ENCODE measurements at places on chromosomes 7 and 10.

DNA sequence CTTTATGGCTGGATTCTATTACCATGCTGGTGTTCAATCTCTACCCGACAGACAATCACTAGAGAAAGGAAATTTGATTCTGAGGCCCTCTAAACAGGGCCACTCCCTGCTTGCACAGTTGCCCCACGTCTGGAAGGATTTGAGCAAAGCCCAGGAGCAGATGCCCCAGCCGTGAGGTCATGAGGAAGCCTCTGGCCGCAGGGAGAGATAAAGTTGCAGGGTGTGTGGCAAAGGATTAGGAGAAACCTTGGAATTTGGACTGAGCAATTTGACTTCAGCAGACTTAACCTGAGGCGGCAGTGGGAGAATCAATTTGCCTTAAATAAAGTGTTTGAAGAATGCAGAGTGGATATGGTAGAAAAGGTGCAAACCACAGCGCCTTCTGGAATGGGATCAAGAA is 40.2 kb upstream of the KLF6 start:
- DNase-seq, result no peak

- DNase-seq, result no peak
Observed at GRCh38 chr7:133345690-133346421, 93.0 kb downstream of the EXOC4 start.

GRCh38 chr10:31622978-31623377 is 304.0 kb downstream of the ZEB1 start:
- DNase-seq, result no peak

DNA sequence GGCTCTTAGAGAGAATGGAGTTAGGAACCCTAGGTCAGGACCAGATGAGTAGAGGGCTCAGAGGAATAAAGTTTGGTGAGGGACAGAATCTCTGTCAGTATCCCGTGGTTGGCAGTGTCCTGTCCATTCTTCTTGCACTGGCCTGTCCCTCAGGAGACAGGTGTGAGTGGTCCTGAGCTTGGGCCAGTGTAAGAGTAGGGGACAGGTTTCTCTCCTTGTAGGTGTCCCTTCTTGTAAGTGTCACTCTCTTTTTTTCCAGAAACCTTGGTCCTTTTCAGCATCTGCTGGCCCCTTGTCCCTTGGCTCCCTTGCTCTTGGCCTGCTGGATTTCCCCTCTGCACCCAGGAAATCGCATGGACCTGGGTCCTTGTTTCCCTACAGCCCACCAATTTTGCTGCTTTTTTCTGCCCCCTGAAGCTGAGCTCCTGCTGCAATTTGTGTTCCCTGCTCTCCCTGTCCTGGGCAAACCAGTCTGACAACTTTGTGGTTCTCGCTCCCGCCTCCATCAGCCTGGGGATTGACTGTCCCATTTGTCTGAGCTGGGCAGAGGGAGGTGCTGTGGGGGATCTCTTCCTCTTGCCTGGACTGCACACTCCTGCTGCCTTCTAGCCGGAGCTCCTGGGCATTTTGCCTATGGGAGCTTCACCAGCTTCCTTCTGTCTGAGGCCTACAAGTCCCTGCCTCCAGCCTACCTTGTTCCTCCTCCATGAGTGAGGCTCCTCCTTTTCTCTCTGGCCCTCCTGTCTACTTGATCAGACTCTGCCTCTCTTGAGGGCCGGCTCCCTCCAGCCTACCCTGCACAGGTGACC is 6.5 kb downstream of the TSPAN14 start:
- DNase-seq, result peak; percentile 64

DNA sequence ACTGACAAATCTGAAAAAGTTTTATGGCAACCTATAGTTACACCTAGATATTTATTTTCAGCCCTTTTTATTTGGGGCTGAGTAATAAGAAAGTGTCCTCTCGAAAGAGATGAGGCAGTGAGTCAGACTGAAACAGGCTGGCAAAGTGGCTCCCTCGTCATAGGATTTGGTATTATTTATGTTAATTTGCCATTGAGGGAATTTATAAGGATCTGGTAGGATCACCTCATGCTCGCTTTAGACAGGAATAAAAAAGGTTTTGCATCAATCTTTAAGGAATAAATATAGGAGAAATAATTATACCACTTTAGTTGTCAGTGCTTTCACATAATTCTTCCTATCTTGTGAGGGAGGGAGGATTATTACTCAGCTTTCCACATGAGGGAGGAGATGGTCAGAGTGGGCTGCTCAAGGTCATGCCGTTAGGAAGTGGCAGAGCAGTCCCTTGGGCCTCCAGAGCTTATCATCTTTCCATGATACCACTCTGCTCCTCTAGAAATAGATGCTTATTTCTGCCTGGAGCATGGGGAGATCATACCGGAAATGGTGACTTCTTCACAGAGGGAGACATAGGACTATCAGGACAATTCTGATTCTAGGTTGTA is 356.8 kb downstream of the GPR158 start:
- no peak for DNase-seq

DNA sequence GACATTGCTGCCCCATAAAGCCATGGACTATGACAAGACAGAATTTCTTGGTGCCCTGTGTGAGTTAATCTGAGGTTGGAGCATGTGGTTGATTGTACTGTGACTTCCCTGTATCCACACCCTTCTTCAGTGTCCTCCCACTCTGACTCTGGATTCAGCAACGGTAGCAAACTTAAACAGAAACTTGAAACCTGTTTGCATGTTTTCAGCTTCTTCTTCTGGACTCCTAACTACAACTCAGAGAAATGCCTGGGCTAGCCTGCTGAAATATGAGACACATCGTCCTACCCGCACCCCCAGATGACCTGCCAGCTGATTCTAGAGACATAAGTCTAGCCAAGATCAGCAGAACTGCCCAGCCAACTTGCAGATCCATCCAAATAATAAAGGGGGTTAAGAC is 78.4 kb downstream of the IPMK start:
- no peak for DNase-seq

DNA sequence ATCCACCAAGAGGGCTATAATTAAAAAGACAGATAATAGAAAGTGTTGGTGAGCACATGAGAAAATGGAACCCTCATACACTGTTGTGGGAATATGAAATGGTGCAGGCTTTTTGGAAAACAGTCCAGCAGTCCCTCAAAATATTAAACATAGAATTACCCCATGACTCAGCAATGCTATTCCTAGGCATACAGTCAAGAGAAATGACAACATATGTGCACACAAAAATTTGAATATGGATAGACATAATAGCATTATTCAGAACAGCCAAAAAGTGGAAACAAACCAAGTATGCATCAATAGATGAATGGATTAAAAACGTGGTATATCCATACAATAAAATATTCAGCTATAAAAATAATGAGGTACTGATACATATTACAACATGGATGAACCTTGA is 64.5 kb upstream of the GDF10 start:
- DNase-seq, result no peak

GRCh38 chr10:44934416-44935200 is 23.5 kb downstream of the TMEM72 start:
- DNase-seq, result no peak

GRCh38 chr10:113555751-113556150 is 2.9 kb downstream of the HABP2 start:
- no peak for DNase-seq

DNA sequence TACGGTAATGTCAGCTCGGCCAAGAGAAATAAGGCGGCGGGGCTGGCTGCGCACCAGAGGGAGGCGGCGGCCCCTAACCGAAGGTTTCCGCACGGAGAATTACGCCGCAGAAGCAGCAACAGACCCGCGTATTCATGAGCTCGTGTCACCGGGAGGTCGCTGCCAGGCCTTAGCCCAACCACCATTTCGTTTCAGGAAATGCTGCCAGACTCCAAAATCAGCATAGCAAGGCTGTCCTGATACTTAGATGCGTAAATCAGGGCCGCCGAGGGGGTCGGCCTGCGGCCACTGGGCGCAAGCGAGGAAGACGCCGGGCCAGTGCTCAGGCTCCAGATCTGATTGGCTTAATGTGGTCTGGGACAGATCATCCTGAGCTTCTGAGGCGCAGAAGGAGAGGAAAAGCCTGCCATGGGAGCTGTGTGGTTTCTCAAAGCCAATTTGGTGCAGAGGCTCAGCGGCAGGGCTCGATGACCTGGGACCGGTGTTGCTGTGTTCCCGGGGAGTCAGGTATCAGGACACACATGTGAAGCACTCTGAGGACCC is 247.9 kb downstream of the BAMBI start:
- DNase-seq, result no peak

DNA sequence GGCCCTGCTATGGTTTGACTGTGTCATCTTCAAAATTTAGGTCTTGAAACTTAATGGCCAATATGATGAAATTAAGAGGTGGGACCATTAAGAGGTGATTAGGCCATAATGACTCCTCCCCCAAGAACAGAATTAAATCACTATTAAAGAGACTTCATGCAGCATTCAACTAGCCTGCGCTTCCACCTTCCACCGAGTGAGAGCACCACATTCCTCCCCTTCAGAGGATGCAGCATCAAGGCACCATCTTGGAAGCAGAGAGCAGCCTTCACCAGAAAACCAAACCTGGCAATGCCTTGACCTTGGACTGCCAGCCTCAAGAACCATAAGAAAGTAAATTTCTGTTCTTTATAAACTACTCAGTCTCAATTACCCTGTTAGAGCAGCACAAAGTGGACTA is 371.1 kb upstream of the NFE2L3 start:
- DNase-seq, result no peak

- DNase-seq, result no peak
Observed at GRCh38 chr7:147412109-147412508, 1178.5 kb upstream of the C7orf33 start.

DNA sequence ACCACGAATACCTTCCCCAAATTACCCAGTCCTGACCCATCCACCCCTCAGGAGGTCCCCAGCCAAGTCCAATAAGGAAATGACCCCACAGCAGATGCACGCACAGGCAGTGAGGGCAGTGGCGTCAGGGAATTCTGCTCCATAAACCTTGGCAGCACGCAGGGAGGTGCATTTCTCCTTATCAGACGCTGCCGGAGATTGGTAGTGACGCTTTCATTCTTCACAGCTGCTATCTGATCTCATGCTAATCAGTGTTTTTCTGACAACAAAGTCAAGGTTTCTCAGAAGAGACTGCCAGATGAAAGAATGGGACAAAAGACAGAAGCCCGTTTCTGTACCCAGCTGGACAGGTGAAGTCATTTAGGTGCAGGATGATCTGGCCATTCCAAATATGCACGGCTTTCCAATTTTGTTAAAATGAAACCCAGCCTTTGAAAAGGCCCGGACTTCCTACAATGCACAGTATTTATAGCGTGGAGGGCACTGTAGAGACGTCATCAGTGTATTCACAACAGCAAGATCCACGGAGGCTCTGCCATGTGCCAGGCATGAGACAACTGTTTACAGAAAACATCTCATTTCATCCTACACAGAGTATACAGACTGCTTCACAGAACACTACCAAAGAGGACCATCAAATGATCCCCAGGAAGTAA is 35.3 kb downstream of the DIP2C start:
- no peak for DNase-seq

GRCh38 chr10:43042503-43043341 is 34.1 kb upstream of the RET start:
- DNase-seq, result peak; percentile 40

DNA sequence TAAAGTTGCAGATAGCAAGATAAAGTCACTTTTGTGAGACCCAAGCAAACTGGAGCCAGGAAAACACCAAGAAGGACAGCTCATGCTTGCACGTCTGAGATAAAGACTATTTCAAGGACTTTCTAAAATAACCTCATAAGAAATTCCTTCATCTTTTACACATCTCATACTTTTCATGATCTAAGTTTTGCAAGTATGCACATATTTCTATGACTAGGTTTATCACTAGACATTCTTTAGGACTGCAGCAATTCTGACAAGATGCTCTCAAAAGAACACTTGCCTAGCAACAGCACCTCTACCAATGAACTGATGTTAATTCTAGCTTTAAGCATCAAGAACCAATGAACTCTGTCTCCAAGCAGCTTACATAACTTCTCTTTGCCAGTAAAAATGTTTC is 457.6 kb downstream of the SEMA3D start:
- DNase-seq, result no peak

- no peak for DNase-seq
Observed at GRCh38 chr10:117519879-117520278, 22.7 kb upstream of the EMX2 start.

- DNase-seq, result peak; percentile 29
Observed at GRCh38 chr10:133100706-133101415, 13.1 kb downstream of the ADGRA1 start.

- peak; percentile 91 for DNase-seq
Observed at GRCh38 chr10:95374597-95375209, 83.9 kb upstream of the PDLIM1 start.

DNA sequence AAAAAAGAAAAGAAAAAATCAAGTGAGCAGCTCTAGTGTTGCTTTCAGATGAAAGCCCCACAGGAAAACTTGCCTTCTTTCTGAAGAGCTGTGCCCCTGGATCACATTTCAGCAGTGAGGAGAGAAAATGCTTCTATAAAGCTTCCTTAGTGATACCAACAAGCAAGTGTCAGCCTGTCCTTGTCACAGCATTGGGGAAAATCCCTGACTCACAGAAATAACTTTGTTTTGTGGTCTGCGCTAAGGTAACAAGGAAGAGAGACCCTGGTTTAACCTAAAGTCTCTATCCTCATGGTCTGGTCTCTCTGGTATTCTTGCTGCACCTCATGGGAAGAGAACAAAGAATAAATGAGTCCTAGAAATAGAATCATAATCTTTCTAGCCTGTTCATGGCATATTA is 885.2 kb upstream of the SORCS1 start:
- no peak for DNase-seq

GRCh38 chr10:63605197-63605967 is 84.2 kb downstream of the REEP3 start:
- no peak for DNase-seq

GRCh38 chr10:132134241-132135052 is 52.3 kb upstream of the DPYSL4 start:
- DNase-seq, result no peak

GRCh38 chr10:125783957-125784356 is 8.3 kb upstream of the MMP21 start:
- no peak for DNase-seq

- no peak for DNase-seq
Observed at GRCh38 chr7:38122501-38122900, 55.5 kb upstream of the STARD3NL start.

DNA sequence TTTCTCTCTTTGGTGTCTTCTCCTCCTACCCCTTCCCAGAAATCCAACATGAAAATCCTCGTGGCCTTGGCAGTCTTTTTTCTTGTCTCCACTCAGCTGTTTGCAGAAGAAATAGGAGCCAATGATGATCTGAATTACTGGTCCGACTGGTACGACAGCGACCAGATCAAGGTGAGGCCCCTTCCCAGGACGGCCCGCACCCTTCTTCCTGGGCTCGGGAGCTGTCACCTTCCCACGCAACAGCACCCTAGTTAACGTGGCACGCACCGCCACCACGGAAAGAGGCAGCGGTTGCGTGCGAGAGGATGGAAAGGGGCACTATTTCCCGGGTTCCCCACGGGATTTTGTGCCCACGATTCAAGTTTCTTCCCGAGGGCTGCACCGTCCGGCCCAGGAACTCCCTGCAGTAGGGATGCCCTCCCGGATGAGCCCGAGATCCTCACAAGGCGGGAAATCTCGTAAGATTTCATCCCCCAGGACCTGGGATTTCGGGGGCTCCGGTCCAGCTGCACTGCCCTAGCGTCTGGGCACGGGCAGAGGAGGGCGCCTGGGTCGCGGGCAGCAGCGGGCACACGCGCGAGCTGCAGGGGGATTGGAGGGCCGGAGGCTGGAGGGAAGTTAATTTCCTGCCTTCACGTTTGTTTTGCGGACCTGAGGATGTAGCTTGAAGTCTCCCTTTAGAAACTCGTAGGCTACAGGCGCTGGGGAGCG is 834 bp downstream of the TAC1 start:
- DNase-seq, result no peak

- DNase-seq, result no peak
Observed at GRCh38 chr10:67903581-67903980, 19.1 kb downstream of the SIRT1 start.

GRCh38 chr10:110784198-110784597 is 87.5 kb upstream of the PDCD4 start:
- DNase-seq, result no peak
